ENCODE measurements at places on chromosomes 5 and 9.

GRCh38 chr5:110899566-110900412 is 161.0 kb downstream of the SLC25A46 start:
- DNase-seq, result peak; percentile 84

DNA sequence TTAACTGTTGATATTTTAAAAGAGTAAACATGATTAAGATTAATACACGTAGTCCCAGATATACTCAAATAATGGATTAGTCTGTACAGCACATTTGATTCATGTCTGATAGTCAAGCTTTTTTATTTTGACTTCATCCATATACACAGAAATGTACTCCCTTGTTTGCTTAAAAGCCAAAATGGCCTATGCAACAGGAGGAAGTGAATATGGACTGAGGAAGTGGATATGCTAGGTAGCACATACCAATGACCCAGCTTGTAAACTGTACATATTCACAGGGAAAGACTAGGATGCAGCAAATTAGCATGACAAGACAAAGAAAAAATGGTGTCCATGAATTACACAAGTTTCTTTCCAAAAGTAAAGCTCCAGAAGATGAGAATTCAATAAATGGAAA is 109.7 kb downstream of the CAAP1 start:
- no peak for DNase-seq

DNA sequence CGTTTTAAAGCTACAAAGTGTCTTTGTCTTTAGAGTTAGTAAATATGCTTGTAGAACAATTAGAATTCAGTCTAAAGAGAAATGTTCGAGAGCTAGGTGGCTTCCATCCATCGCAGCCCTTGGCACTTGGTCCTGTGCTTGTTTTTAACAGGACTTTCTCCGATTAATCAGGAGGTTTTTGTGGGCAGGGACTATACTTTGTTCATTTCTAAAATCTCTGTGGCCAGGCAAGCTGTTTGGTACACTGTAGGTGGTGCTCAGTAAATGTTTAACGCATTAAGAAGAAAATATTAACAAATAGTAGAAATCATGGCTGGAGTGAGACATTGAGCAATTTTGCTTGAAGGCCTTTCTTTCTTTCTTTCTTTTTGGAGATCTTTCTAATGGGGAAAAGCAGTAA is 20.8 kb downstream of the AGXT2 start:
- DNase-seq, result no peak

DNA sequence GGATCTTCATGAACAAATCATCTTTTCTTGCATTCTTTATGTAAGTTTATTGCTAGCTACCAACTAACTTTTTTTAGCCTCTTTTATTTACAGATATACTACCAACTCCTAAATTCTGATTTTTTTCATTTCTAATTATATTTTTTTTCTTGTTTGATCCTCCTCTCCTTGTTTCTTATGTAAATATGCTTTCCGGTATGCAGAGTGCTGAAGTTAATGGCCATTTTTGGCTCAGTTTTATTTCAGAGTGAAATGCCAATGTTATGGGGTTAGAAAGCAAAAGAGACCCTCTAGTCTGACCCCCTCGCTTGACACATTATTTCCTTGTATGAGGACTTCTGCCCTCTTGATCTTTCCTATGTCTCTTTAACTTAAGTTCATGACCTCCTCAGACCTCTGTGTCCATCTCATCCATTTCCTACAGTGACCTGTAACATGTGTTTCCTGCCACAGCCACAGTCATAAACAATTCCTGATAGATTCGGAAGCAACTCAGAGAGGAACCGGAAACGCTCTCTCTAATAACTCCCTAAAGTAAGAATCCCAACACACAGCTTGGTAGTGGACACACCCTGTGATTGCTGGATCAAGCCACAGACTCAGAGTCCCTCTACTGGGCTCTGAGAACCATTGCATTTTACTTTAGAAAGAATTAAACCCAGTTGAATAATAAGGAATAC is 42.9 kb upstream of the AFAP1L1 start:
- DNase-seq, result peak; percentile 74
